ENCODE measurements at places on chromosomes 5 and 9.

- no peak for DNase-seq
Observed at GRCh38 chr5:116068028-116068632, 16.7 kb upstream of the COMMD10 start.

DNA sequence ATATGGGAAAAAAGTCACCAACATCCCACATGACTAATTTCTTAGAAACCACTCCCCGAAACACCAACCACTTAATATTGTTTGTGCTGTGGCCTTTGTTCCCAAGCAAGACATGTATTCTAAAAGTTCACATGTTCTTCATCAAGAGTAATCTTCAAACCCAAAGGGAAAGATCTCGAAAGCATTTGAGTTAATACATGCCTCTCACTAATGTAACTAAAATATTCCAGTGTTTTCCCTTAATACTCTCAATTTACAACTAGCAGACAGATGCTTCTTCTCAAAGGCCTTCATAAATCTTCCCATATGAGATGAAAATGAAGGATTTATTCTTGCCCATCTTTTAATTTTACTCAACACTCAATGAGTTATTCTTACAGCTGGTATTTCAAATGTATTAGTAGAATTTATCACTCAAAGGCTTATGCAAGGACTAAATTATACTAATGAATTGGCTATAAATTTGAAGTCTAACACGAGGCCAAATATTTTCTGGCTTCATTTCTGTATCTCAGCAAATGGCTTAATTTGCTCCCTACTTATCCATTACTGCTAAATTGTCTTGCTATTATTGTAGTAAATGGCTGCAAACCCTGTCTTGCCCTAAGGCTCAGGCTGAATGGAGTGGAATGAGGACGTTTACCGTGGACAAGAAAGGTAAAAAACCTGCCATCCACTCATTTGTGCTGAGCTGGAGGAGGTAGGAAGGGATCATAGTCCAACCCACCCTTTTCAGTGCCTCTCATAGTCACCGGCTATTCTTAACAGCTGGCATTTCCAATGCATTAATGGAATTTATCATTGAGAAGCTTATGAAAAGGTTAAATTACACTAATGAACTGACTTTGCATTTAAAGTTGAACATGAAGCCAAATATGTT, 474.4 kb downstream of the RASEF start:
- no peak for DNase-seq

- no peak for DNase-seq
Observed at GRCh38 chr9:81776390-81776789, 87.0 kb upstream of the TLE1 start.

- DNase-seq, result no peak
Observed at GRCh38 chr9:114288193-114289091, 34.5 kb upstream of the ORM1 start.

DNA sequence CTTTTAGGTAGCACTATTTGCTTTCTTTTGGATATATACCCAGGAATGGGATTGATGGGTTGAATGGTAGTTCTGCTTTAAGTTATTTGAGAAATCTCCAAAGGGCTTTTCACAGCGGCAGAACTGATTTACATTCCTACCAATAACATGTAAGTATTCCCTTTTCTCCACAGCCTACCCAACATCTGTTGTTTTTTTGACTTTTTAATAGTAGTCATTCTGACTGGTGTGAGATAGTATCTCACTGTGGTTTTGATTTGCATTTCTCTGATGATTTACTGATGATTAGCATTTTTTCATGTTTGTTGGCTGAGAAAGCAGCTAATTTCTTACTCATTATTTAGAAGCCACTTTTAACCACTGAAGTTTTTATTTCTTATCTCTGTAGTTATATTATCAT, 221.1 kb upstream of the ACTBL2 start:
- no peak for DNase-seq

GRCh38 chr9:133845440-133845839, 107.3 kb upstream of the SARDH start:
- no peak for DNase-seq

DNA sequence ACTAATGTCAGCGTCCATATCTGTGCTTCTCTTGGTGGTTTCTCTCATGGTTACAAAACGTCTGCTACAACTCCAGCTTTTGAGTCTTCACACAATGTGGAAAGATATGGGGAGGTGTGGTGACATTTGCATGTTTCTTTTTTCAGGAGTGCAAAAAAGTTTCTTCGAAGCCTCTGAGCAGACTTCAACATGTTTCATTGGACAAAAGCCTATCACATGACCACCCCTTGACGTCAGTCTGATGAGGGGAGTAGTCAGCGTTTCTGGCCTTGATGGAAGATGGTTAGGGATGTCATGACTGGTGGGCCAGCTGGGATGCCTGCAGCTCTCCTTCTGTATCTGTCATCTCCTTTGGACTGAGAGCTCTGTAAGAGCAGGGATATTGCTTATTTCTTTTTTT, 61.4 kb downstream of the PTPDC1 start:
- DNase-seq, result no peak

- no peak for DNase-seq
Observed at GRCh38 chr9:116337015-116337414, 183.4 kb downstream of the PAPPA start.

DNA sequence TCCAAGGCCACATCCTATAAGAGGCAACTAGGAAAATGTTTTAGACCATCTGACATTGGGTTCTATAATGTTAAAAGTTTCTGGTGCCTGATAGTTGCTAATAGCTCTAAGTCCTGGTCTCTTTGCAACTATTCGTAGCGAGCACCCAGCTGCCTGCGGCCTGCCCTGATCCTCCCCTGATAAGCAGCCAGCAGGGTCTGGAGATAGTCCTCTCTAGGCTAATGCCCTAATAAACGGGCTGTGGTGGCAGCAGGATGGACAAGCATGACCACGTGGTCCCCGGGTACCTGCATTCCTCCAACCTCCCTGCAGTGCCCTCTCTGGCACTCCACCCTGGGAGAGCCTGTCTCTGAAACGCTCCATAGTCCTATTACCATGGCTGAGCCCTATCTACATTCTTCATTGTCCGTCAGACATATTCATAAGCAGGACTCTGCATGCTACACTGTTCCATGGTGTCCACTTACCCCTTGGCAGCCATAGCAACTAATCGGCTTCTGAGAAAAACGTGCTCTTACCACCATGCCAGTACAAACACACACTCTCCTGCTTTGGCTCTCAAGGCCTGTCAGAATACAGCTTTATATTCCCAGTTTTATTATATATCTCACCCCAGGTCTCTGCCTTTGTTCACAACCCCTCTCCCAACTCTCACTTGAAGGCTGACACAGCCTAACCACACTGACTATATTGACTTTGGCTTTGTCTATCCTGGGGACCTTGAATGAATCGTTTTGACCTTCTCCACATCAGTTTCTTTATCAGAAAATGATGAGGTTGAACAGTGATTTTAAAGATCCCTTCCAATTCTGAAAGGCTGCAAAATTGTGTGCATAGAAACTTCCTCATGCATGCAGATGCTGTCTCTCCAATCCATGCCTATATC, 49.9 kb upstream of the DAPK1 start:
- no peak for DNase-seq

GRCh38 chr5:85549229-85549628, 1068.5 kb upstream of the COX7C start:
- DNase-seq, result no peak

- no peak for DNase-seq
Observed at GRCh38 chr9:87954230-87954629, 20.1 kb downstream of the CDK20 start.

GRCh38 chr5:71862087-71862486, 143.0 kb downstream of the CARTPT start:
- DNase-seq, result no peak

DNA sequence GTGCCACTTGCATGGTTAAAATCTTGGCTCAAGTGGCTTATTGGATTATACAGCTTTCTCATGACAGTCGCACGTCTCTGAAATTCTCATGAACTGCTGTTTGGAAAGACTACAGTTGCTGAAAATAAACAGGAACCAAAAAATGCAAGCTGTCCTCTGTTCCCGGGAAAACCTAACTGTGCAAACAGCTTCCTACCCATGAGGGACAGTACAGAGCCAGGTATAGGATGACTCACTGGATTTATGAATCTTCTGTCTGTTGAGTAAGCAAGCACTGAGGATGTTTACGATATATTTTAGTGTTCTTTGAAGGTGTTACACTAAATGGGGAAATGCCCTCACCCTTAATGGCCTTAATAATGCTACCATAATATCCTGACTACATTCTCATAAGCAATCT, 380.3 kb upstream of the TNC start:
- DNase-seq, result no peak

- DNase-seq, result no peak
Observed at GRCh38 chr5:142984011-142984410, 213.8 kb downstream of the ARHGAP26 start.

DNA sequence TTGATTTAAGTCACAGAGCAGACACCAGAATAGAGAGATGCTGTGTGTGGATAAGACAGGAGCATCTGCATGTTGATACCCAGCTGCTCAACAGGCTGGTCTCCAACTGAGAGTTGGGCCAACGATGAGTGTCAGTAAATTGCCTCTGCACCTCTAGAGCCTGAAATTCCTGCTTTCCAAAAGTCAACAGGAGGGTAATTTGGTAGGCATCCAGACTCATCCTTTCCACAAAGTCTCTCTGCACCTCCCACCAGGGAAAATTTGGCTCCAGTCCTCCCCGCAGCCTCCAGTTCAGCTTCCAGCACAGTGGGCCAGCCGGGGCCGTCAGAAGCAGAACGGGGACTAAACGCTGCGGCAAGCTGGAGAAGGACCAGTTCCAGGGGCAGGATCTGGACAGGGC, 136.9 kb downstream of the RFK start:
- DNase-seq, result no peak

- no peak for DNase-seq
Observed at GRCh38 chr5:59891962-59892643, 1.4 kb downstream of the PDE4D start.

- DNase-seq, result no peak
Observed at GRCh38 chr9:93979721-93980120, 24.6 kb upstream of the BARX1 start.

DNA sequence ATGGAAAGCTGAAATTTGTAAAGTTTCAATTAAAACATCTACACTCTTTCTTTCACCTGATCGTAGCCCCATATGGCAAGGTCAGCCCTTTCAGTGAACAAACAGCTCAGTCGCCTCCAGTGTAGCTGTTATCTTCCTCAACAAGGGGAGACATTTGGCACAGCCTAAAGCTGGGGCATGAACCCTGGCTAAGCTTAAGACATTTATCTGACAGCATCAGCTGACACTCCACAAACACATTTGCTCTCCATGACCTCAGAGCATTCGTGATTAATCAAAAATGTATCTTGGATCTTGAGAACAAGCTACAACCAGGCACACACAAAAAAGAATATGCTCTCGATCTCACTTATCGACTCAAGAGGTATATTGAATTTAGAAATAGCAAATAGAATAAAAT, 67.3 kb downstream of the POU5F2 start:
- no peak for DNase-seq

GRCh38 chr5:133274597-133274935, 222.8 kb downstream of the HSPA4 start:
- no peak for DNase-seq

DNA sequence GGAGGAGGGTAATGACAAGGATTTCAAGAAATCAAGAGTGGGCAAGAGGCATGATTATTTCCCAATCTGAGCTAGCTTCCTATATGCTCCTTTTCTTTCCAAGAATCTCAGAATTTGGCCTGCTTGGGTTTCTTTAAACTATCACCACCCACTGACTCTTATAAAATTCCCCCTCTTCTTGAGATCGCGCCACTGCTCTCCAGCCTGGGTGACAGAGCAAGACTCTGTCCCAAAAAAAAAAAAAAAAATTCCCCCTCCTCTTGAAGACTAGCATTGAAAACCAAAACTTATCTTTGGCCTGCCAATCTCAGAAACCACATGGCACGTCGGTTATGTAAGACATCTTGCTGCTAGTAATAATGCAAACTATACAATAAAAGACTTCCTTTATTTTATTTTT, 3.4 kb upstream of the DMXL1 start:
- DNase-seq, result no peak

DNA sequence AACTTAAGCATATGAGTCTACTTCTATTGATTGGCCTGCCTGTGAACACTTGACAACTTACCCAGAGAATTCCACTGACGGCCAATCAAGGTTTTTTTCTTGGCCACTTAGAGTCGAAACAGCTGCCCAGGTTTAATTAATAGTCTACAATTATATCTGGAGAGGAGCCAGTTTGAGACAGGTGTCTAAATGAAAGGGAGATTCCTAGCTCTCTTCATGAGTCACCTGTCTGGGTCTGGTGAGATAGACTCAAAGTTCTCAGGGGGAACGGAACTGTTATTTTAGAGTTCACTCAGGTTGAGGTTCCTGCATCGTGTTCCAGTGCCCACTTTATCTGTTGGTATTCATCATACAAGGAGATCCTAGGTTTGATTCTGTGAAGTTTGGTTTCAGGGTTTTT, 111.0 kb downstream of the CD180 start:
- no peak for DNase-seq

- no peak for DNase-seq
Observed at GRCh38 chr9:124544535-124544934, 37.3 kb upstream of the NR5A1 start.

DNA sequence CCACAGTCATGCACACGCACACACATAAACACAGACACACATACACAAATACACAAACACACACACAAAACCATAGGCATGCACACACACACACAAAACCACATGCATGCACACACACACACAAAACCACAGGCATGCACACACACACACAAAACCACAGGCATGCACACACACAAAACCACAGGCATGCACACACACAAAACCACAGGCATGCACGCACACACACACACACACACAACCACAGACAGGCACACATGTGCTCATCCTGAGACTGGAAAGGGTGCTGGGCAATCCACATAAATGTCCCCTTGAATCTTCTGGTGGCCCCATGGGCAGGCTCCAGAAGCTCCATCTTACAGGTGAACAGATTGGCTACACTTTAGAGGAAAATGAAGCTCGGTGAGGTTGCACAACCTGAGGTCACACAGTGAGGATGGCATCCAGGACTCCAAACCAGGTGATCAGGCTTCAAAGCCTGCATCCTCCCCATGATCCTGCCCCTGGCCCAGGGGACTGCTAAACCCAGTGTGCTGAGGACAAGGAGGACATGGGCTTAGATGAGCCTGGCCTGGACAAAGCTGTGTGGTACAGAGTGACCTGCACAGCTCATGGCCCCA, 144.8 kb downstream of the GADD45G start:
- no peak for DNase-seq

DNA sequence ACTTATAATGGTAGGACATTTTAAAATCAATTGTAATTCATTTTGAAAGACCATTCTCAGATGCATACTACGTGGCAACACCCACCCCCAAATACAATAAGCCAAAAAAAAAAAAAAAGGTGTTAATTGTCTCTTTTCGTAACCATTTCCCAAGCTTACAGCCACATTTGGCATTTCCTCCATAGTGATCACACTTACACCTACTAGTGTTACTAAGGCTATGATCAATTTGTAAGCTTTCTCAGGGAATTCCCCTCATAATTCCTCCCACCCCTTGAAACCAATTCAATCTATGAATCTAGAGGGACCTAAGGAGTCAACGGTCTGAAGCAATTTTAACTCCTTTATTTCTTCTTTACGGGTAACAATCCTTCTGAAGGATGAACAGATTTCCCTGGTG, 40.1 kb downstream of the NR2F1 start:
- no peak for DNase-seq

Data from stimulated activated CD4-positive, alpha-beta T cell treated with anti-CD3 and anti-CD28 coated beads, Interleukin-1b, Interleukin-23, amount 100 ng/mL, for 24 hours (primary cell).